ENCODE measurements at places on chromosomes 12 and 14. TPM values are rescaled to one million over a fixed set of nuclear protein-coding genes. Genes with fewer than 3 reads are reported as not detected.

The NPFF gene
- total RNA-seq = not detected

GRCh38 chr14:25929881-25930615, 667.8 kb downstream of the NOVA1 start:
- no peak overlapping the region for H3K4me3 ChIP-seq
- H3K27me3 ChIP-seq = no peaks in the 10 kb centered on the region
- no peak for DNase-seq
- no peaks in the 10 kb centered on the region for H3K36me3 ChIP-seq
- no peaks in the 10 kb centered on the region for H3K4me1 ChIP-seq
- H3K27ac ChIP-seq = no peak overlapping the region

DNA sequence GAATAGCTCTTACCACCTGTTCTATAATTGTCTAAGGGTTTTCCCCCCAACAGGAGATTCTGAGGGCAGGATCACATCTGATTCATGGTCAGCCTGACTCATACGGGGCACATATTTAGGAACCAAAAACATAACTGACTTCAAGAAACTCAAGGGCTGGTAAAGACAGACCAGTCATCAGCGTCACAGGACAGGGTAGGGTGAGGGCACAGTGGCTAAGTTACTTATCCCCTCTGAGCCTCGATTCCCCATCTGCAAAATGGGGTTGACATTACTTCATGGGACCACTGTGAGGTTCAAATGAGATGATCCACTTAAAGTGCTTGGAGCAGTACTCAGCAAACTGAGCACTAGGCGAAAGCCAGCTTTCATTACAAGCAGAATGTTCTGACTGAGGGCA, 606 bp downstream of the CINP start:
- H3K27me3 ChIP-seq = no peaks in the 10 kb centered on the region
- no peak for DNase-seq
- H3K4me3 ChIP-seq = peak overlapping the region; percentile 71
- peaks cover 6% of the 10 kb centered on the region for H3K4me1 ChIP-seq
- H3K27ac ChIP-seq = no peak overlapping the region
- peaks cover 3% of the 10 kb centered on the region for H3K36me3 ChIP-seq

DNA sequence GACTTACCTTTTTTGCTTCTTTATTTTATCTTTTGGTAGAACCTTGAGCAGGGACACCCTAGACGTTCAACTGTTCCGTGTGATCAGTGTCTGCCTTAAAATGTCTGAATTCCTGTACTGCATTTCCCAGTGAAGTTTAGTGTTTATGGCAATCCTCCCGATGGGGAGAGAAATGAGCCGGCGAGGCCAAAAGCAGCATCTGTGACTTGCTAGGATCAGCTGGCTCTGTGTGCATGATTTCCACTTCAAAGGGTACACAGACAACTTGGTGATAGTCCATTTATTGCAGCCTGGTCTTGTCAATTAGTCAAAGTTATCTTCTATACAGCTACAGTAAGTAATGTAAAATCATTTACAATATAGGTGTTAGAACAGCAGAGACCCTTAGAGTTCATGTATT, 768.5 kb downstream of the DIO2 start:
- H3K4me1 ChIP-seq = peaks cover 2% of the 10 kb centered on the region
- H3K36me3 ChIP-seq = no peaks in the 10 kb centered on the region
- no peak for DNase-seq
- H3K4me3 ChIP-seq = no peak overlapping the region

DNA sequence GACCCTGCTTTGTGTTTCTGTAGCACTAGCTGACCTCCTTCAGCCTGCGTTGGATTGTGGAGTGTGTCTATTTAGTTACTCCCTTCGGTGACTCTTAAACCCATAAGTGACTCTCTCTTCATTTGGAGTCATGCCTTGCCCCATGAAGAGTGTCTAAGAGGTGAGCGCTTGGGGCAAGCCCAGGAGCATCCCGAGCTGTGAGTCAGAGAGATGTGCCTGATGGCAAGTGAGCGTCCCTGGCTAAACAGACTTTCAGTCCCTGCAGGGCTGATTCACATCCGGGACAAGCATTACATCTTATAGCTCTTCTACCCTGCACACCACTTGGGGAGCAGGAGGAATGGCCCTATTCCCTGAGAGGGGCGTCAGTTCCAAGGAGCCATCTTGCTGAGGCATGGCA, 24.3 kb upstream of the ATF1 start:
- no peak for DNase-seq
- H3K27ac ChIP-seq = no peak overlapping the region

Measured in aorta (tissue), 5 donors.